Kidney glomerular epithelial cell (primary cell): ENCODE measurements at places on chromosomes 7 and 10.

DNA sequence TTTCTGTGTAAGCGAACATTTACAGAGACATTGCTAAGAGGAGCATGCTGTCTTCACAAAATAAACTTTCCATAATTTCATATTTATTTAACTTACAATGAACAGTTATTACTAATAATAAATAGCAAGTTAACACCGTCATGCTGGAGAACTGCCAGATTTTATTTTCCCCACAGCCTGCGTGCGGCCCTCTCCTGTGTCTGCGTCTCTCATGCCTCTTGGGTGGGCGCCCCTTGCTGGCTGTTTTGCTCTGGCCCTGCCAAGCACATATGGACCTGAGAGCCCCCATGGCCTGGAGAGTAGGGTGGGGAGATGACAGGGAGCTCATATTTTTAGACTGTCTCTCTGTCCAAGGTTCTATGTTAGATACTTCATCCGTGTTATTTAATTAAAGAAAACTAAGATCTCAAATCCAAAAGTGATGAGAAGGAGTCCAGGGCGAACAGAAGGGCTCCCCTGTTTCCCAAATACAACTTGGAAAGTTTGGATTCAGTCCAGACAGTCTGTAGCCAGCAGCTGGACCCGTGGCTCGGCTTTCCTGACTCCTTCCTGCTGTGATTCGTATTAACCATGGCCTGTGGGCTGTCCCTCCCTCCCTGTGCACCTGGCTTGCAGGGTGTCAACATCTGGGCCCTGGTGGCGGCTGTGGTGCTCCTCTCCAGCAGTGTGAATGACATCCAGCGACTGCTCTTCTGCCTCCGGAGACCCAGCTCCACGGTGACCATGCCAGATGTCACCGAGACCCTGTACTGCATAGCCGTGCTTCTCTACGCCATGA lies 20.5 kb downstream of the FBH1 start:
- DNase-seq, result no peak

DNA sequence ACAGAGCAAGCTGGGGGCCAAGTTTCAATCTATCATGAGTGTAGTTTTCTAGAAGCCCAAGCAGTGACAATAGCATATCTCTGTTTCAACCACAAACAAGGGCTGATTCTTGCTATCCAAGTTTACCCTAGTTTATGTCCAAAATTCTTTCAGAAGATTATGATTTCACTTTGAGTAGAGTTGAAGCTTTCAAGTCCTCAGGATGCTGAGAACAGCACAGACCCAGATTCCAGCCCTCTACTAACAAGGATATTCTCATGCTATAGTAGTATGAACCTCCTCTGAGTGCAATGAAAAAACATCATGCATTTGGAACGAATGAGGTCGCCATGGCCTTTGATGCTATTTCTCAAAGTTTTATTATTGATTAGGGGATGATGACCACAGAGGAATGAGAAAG lies 344.1 kb upstream of the NPVF start:
- no peak for DNase-seq

DNA sequence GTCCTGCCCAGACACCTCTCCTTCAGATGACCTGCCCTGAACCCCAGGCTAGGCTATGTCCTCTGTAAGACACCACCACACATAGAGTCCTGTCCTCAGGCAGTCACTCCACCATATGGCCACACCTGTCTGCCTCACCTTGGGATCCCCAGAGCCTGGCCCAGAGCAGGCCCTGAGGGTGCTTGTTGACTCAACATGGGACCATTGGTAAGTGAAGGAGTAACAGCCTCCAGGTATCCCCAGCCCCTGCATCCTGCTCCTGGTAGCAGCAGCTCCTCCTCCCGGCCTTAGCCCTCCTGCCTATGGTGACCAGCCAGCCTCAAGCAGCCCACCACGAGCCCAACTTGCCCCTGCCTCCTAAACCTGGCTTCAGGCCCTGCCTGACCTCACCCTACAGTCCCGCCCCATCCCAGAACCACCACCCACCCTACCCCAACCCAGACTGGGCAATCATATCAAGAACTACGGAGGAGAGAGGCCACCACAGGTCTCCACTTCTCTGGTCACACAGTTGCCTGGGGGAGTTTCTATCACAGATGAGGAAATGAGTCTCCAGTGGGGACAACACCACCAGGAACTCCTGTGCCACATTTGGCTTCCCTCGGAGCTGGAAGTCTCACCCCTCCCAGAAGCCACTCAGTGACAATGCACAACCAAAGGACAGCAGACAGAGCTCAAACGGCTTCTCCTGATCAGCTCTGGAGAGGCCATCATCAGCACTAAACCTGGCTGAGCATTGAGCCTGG lies 136.6 kb downstream of the GRID1 start:
- DNase-seq, result no peak

DNA sequence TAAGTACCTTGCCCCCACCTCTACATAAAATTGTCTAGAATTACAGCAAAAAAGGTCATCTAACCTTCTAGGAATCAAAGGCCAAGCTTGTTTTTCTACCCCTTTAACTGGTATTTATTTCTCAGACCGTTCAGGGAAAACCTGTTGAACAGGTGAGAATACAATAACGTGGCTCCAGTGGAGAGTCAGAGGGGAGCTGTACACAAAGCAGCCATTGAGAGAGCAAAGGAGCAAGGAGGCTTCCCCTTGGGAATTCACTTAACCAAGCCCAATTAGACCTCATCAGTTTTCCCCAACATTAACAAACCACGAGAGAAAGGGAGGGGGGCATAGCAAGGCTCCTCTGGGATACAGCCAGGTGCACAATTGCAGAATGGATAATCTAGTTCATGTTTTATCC lies 101.9 kb downstream of the ELMO1 start:
- no peak for DNase-seq

DNA sequence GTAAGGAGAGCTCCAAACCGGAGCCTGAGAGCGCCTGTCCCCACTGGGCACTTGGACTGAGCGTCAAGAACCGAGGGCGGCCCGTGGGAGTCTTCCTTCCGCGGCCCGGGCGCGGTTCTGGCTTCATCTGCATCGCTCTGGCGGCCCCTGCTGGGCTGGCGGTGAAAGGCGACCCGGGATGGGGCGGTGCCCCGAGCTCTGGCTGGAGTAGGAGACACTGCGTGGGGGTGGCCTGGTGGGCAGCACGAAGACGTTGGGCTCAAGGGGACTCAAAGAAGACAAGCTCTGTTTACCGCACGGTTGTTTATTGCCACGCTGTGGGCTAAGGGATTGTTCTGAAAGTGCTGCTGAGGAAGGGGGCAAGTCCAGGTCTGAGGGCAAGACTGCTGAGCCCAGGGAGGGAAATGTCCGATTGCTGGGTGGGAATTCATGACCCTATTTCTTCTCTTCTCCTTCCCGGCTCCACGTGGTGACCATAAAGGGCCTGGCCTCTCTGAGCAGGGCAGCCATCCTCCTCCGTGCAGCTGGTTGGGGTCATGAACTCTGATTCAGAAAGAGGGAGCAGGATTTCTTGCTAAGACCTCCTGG lies 29.8 kb downstream of the PLAU start:
- DNase-seq, result peak; percentile 72

DNA sequence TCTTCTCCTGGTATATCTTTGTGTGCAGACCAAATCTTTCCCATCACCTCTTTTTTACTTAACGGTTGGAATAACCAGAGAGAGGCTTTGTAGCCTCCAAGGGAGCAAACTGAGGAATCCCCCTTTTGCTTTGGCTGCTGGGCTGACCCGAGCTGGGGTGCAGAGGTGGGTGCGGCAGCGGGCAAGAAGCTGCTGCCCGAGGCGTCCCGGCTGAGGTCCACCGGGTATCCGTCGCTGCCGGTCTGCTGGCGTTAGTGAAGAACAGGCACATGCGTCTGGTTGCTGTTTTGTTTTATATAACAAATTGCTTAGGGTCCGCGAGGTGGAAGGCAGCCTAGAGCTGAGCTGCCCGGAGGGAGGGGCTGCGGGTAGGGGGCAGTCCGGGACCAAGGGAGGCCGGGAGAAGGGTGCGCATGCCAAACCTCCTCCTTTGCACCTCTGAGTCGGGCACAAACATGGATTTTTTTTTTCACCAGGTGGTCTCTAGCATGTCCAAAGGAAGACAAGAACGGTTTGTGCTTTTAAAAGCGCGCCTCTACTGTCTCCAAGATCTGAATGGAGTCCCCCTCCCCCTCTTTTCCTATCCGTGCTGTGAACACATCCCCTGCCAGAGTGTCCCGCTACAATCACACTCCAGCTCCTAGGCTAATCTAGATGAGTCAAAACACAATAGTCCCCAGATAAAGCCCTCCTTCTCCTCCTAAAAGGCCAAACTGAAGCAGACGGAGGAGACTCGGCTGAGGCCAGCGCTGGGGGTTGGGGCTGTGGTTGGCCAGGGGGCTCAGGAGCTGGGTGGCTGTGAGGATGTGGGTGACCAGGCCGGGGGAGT lies 6.8 kb upstream of the GATA3 start:
- no peak for DNase-seq

DNA sequence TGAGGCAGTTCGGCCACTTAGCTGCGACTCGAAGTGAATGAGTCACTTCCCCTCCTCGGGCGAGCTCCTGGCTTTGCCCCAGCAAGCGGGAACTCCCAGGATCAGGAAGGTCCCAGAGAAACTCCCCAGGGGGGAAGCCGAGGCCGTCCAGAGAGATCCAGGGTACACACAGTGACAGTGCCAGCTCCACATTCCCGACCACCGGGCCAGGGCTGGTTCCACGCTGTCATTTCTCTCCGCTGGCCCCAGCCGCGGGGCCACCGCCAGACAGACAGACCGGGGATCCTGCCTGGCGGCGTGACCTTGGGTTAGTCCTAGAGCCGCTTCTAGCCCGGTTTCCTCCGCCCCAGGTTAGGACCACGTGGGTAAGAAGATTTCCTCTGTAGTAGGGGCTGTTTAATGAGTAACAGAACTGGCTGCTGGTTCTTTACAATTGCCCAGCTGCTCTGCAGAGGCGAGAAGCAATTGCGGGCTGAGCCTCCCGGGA lies 463 bp upstream of the UPP1 start:
- DNase-seq, result peak; percentile 99

GRCh38 chr10:100872034-100872791 lies 40.5 kb upstream of the SLF2 start:
- DNase-seq, result peak; percentile 69

DNA sequence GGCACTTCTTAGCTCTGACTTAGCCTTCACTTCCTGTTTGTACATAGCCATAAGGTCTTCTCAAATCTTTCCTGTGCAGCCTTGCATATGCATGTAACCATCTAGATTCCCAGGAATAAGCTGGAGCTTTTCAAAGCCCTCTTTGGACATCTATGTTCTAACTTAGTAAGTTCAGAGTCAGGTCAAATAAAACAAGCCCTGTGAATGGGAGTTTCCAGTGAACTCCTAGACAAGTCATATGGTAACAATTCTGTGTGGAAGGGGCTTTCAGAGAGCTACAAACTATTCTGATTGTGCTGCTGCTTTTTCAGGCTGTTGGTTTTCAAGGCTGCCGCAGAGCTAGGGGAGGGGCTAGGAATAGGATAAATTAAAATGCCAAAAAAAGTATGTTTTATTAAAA lies 208.4 kb upstream of the AKR1E2 start:
- no peak for DNase-seq

DNA sequence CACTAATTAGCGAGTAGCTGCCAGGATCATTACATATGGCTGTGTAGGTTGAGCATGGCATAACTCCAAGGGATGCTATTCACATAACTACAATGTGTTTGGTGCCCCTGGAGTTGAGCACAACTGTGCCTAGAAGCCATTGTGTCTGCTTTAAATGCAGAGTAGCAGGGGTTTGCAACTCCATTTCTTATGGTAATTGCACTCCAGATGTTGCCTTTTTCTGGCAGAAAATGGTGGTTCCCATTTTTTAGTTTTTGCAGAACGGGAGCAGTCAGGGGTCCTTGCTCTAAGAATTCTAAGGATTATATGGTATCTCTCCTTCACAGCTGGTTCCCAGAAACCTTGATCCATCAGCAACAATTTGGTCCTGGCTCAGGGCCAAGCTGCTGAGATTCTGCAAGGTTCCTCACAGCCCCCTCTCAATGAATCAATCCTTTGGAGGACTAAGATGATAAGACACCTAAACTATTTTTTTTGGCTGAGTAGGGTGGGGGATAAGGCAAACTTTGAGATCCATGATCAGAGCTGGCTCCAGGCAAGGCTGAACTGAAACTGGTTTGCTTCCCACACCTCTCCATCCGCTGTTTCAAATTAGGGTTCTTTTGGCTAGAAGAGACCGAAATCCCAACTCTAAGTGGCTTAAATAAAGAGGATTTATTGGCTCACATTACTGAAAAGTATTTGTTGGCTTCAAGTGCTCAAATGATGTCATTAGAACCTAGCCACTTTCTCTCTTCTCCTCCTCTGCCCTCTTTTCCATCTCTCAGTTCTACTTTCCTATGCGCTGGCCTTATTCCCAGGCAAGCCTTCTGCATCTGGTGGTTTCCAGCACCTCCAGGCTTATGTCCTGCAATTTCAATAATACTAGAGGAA lies 97.5 kb upstream of the CCDC6 start:
- DNase-seq, result no peak

- no peak for DNase-seq
These were observed 86.6 kb downstream of the AHCYL2 start for GRCh38 chr7:129311429-129311828.

DNA sequence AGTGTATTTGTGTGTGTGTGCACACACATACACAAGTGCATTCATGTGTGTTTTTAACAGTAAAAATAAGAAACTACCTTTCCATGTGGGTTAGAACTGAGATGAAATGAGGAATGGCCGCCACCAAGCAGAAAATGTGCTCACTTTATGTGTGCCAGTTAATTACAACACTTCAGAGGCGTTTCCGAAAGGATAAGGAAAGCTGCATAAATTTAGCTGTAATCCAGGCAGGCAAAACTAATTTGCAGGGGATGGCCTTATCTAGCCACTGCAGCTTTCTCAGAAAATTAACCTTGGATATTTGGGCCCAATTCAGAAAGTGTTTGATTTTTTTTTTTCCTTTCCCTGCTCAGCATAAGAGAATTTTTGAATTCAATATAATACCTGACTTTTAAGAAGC lies 328.8 kb upstream of the PHF14 start:
- no peak for DNase-seq
